ENCODE measurements at places on chromosomes 2 and 18. TPM values are rescaled to one million over a fixed set of nuclear protein-coding genes. Genes with fewer than 3 reads are reported as not detected.

PSMA8 gene
- total RNA-seq: not detected

DNA sequence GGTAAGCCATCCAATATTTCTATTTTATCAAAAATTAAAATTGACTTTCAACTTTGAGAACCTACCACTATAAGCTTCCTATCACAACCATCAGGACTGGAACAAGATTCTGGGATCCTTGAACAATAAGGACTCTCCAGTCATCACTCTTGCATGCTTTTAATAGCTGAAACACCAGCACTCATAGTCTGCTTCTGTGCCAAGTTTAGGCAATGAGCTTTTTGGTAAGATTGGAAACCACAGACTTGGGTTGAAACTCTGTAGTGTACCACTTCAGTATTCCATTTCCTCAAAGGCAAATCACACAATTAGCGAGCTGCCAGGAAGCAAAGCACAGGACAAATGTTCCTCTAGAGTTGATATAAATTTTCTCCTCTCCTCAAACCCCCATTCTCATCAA is 1065.8 kb upstream of the SLC39A10 start:
- DNase-seq: no peak

DNA sequence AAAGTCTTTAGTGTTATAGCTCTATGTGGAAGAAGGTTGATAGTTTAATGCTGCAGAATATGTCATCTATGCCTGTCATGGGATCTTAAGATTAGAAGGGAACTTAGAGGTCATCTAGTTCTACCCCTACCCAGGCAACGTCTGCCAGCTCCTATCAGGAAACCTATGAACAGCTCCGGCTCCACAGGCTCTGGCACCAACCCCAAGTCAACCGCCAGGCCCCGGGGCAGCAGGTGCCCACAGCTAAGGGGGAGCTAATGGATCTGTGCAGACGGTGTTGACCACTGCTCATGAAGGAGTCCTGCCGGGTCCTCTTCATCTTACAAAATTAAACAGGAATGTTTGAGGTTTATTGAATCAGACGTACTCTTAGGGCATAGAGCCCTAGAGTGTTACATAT is 440.8 kb upstream of the KLHL29 start:
- no peak for DNase-seq

GRCh38 chr18:6601241-6601640 is 128.3 kb upstream of the ARHGAP28 start:
- peak; percentile 44 for DNase-seq

ANAPC1 gene
- 66.1 TPM for total RNA-seq

DNA sequence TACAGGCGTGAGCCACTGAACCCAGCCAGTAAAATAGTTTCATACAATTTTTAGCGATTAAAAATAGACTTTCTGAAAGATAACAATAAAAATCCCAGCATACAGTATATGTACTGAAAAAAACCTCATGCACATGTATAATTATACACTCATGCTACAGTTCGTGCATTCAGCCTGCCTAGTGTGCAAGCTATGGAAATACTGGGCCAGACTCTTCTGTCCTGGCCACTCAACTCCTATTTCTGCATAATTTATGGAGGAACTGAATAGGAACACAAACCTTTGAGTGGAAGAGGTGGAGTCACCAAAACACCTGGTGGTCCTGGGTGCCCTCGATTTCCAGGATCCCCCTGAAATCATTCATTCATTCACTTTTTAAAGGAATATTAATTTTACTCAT is 64.7 kb downstream of the COL4A4 start:
- DNase-seq: no peak

CRACDL gene
- total RNA-seq: 12.9 TPM

FAM136A gene
- 43.8 TPM for total RNA-seq

- DNase-seq: no peak
Observed at GRCh38 chr2:152037743-152038435, 61.0 kb downstream of the CACNB4 start.

DNA sequence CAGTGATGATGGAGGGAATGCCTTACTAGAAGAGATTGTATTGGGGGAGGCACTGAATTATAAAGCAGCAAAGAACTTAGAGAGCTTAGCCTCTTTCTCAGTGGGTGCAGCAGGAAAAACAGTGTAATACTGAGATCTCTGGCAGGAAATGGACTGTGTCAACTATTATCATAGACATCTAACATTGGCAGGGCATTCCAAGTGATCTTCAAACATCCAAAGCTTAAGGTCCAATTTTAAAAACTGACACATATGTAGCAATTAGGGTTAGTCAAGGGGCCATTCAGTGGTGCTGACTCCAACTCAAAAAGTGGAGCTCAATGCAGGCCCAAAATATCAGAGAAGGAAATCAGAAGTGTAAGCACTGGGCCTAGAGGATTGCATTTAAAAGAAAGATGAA is 106.6 kb upstream of the DDX18 start:
- no peak for DNase-seq

RAX gene
- total RNA-seq: not detected

GRCh38 chr2:235416858-235417499 is 76.9 kb upstream of the AGAP1 start:
- DNase-seq: peak; percentile 7

TACR1 gene
- total RNA-seq: not detected

SIX3 gene
- not detected for total RNA-seq

DNA sequence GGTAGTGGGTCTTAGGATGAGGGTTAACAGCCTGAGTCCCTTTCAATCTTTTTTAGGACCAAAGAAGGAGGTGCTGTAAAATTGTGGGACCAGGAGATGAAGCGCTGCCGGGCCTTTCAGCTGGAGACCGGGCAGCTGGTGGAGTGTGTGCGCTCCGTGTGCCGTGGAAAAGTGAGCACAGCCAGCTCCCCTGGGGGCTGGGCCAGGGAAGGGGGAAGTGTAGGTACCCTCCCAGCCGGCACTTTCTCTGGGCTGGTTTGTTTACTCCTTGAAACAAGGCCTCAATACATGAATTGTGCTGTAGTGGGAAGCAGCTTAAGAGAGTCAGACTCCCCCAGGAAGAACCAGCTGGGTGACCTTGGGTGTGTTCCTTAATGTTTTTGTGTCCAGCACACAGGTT is 90.1 kb downstream of the RTN4 start:
- no peak for DNase-seq

COPS9 gene
- 146 TPM for total RNA-seq

GRB14 gene
- total RNA-seq: 2.0 TPM

GRCh38 chr2:149134335-149134923 is 95.9 kb downstream of the LYPD6B start:
- no peak for DNase-seq

GRCh38 chr2:209473930-209474419 is 50.1 kb downstream of the MAP2 start:
- DNase-seq: peak; percentile 93

ABHD1 gene
- not detected for total RNA-seq

DNA sequence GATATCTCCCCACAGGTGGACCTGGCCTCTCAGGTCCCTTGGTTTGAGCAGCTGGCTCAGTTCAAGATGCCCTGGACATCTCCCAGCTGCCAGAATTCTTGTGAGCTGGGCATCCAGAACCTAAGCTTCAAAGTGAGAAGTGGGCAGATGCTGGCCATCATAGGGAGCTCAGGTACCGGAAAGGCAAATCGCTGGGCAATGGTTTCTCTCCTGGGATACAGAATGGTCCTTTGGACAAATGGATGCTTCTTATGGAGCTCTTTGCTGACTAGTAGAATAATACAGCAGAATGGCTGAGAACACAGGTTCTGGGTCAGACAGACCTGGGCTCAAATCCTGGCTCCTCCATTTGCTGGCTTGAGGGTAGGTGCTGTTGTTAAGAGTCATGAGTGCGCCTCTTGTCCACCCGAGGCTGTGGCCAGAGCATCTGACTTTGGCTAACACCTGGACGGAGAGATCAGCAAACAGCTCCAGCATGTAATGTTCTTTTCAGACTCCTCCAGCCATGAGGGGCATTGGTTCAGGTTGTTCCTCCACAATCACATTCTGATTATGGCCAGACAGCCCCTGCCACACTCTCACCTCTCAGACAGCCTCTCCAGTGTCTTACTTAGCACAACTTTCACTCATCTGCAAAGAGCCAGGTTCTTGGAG is 7.5 kb downstream of the ABCG8 start:
- no peak for DNase-seq

GRCh38 chr18:42533009-42533575 is 578.1 kb downstream of the PIK3C3 start:
- DNase-seq: no peak

DNA sequence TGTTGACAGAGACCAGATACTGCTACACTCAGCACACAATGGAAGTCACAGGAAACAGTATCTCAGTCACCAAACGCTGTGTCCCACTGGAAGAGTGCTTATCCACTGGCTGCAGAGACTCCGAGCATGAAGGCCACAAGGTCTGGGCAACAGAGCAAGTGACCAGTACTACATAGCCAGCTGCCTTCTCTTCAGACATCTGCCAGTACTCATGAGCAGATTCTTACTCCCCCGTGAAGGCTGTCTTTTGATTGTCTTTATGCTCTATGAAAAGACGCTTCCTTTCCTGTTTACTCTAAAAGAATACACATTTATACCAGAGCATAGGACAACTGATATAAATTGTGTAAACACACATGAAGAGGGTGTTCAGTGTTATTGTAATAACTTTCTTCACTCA is 118.9 kb downstream of the MMADHC start:
- DNase-seq: no peak

DNA sequence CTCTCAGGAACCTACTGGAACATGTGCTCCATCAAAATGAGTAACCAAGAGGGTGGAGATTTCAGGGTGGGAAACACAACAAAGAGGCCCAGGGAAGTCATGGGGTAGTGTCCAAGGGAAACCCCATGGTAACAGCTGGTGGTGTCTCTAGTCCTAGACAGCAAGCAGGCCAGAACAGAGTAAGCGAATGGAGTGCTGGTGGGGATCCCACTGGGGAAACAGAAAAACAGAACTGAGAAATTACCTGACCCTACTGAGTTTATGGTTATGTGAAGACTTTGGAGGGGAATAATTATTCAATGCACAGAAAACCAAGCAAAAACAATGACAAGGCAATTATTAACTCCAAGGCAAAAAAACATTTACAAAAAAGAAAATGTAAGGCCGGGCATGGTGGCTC is 16.9 kb downstream of the ERCC3 start:
- DNase-seq: no peak

GRCh38 chr2:205720451-205720902 is 38.2 kb downstream of the NRP2 start:
- DNase-seq: no peak

DNA sequence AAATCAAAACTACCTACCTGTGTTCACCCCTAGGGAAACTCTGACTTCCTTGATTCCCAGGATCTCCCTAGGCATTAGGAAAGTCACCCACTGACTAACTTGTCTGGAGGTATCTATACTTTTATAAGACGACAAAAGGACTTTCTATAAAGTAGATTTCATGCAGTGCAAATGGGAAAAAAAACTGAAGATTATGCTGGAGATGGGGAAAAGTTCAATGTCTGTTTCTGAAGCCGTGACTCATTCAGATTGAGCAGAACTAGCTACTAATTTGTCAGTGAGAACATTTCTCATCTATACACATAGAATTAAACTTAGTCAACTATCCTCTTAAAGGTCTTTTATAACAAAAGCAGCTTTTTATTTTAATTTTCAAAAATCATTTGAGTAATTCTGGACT is 6.0 kb downstream of the SEPTIN10 start:
- peak; percentile 35 for DNase-seq

All from MCF 10A (cell line).